ENCODE measurements at places on chromosomes 13 and 19. TPM values are rescaled to one million over a fixed set of nuclear protein-coding genes. Genes with fewer than 3 reads are reported as not detected.
A peak's percentile ranks its signal among the peaks of the same experiment; 100 is the strongest.

DNA sequence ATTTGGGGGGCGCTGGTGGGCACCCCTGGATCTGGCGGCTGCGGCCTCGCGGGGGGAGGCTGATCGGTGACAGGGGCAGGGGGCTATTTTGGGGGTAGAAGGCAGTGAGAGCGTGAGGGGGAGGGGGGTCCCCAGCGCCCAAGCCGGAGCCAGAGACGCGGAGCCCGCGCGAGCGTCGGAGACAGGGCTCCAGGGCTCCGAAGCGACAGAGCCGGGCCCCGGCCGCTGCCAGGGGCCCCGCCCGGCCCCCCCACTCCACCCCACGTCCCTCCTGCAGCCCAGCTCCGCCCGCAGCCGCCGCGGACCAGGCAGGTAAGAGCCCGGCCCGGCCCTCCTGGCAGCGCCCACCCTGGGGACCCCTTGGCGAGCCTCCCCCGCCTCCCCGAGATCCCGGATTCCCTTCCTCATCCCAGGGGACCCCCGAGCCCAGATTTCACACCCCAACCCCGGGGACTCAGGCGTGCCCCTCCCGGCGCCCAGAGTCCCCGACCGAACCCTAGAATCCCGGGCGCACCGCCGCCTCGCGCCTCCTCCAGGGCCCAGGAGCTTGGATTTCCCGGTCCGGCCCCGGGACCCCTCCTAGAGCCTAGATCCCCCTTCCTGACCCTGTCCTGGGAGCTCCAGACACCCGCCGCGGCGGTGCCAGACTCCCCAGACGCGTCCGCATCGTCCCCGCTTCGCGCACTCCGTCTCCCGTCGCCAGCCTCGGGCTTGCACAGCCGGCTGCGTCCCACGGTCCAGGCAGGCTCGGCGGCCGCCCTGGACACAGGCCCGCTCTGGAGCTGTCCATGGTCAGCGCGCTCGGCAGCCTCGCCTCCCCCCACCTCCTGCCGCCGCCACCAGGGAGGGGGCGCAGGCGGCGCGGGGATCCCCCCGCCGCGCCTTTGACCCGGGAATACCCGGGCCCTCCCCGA lies at the start of gene PPFIA3:
Gene PPFIA3, plus strand, starts transcription at position 134 of the 914 bp plus-strand sequence. CDS start 8,330 bp downstream, outside the sequence.
- no peak for DNase-seq

- DNase-seq, result peak; percentile 27
Observed at GRCh38 chr19:43625918-43626579, 6.6 kb upstream of the ZNF428 start.

DNA sequence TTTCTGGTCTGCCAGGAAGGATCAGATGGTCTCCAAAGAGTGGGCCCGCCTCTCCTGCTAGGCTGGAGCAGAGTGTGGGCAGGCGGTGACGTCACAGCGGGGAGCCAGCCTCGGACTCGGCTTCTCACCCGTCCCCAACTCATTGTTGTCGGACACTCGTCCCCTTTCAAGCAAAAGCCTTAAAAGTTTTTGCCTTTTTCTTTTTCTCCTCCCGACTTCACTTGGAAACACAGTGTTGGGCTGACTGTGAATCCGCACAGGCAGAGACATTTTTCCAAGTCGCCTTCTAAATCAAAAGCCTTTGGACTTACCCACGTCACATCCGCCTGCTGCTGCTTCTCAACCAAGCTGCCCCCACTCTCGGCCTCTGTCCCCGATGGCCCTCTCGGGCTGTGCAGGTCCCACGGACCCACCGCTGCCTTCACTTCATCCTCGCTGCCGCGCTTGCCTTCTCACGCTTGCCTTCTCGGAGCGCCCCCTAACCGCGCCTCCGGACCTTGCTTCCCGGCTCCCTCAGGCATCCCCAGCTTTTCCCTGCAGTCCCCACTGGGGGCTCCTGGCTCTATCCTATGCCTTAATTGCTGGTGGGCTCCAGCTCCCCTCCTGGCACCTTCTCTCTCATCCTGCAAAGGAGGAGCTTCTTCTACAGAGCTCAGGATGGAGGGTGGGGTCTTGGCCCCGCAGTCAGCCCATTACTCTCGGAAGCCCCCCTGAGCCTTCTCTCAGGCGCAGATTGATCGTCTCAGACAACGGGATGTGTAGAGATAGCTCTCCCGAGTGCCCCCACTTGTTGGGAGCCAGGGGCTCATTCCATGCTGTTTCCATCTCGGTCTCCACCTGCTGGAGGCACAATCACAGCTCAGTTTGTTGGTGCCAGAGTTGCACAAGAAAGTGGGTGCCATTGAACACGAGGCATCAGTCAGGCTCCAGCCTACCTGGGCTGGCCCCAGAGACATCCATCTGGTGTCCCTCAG lies 3.9 kb upstream of the ZNF135 start:
- DNase-seq, result no peak

DNA sequence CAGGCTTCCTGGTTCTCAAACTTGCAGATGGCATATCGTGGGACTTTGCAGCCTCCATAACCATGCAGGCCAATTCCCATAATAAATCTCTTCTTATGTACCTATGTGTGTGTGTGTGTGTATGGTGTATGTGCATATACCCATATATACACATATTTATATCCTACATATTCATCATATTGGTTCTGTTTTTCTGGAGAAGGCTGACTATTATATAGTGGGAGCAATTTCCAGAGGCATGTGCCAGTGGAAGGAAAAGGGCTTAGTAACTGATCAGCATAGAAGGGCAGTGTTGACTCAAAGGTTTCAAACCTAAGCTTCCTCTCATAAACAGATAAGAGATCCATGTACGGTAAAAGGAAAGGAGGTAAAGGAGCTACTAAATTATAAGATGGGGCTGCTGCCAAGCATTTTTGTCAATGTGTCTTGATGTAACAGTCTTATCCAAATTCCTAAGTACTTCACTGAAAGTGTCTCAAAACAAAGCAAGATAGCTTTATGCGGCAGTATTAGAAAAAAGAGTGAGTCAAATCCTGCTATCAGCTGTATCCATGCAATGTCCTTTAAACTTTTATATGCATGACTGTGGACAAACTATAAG lies 432.1 kb downstream of the TBC1D4 start:
- DNase-seq, result no peak

GRCh38 chr13:27404680-27405079 lies 19.7 kb upstream of the GTF3A start:
- DNase-seq, result no peak

CELF5 gene
- 0.29 TPM for total RNA-seq

FIZ1 gene
- 19.8 TPM for total RNA-seq

CCDC159 gene
- 8.3 TPM for total RNA-seq

GRCh38 chr13:29396446-29396845 lies 199.0 kb downstream of the SLC7A1 start:
- DNase-seq, result no peak

GRCh38 chr13:59601993-59602392 lies 561.7 kb downstream of the DIAPH3 start:
- DNase-seq, result no peak

STXBP2 gene
- 73.3 TPM for total RNA-seq

- peak; percentile 64 for DNase-seq
Observed at GRCh38 chr19:7534531-7535046, 928 bp upstream of the PNPLA6 start.

DNA sequence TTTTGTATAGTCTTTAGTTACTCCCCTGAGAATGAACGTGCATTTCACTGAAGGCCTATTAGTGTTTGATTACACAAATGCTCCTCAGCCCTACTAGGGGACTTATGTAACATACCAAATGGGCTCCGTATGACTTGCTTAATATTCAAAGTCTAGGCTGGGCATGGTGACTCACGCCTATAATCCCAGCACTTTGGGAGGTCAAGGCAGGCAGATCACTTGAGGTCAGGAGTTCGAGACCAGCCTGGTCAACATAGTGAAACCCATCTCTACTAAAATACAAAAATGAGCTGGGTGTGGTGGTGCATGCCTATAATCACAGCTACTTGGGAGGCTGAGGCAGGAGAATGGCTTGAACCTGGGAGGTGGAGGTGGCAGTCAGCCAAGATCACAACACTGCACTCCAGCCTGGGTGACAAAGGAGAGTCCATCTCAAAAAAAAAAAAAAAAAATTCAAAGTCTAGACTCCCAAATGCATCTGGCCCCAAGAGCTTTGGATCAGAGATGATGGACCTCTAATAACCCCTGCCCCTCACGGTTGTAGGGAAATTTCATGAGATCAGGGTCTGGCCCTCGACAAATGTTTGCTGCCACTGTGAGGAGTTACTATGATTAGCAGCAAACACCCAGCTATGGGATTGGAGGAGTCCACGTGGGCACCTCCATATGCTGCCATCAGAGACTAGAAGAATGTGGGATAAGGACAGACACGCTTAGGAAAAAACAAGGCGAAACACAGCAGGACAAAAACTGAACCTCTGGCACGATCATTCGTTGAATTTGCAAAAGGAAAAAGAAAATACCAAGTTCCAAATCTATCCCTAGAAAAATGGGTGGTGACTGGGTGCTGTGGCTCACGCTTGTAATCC lies 4.6 kb downstream of the FBXO17 start:
- DNase-seq, result no peak

HCST gene
- total RNA-seq, result 53.8 TPM

DNA sequence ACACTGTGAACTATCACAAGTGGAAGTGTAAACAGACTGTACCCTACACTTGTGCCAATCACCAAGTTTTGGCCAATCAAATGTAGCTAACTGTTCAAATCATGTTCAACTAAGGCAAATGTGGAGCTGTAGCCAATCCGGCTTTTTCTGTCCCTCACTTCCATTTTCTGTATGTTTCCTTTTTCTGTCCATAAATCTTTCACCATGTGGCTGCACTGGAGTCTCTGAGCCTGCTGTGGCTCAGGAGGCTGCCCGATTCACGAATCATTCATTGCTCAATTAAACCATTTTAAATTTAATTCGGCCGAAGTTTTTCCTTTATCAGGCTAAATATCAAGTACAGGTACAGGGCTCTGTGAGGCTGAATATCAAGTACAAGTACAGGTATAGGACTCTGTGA lies 216.5 kb downstream of the RFC3 start:
- DNase-seq, result no peak

DNA sequence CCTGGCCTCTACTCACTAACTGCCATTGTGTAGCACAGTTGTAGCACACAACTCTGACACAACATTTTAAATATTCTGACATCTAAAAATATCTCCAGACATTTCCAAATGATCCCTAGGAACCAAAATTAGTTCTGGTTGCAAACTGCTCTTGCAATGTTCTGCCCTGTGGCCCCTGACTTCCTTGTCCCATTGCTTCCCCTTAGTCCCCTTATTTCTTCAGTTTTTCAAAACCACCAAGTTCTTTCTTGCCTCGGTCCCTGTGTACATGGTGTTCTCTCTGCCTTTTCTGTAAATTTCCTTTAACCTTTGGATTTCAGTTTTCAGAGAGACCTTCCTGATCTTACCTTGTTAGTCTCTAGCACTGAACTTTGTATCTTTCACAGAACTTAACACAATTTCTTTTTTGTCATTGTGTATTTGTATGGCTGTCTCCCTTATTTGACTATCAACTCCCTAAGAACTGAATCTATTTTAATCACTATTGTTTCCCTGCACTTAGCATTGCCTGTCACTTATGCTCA lies 87.6 kb upstream of the MLNR start:
- no peak for DNase-seq

DNAJC15 gene
- total RNA-seq, result 13.6 TPM

- DNase-seq, result no peak
Observed at GRCh38 chr19:31037286-31037980, 311.8 kb downstream of the TSHZ3 start.

GPR18 gene
- 16.9 TPM for total RNA-seq

GRCh38 chr19:10006335-10006708 lies 4.0 kb downstream of the COL5A3 start:
- no peak for DNase-seq

- no peak for DNase-seq
Observed at GRCh38 chr19:38035515-38036495, 128.8 kb downstream of the SIPA1L3 start.

NLRP7 gene
- total RNA-seq, result not detected

GRCh38 chr13:19072543-19072942 lies 109.1 kb downstream of the TUBA3C start:
- DNase-seq, result no peak

GRCh38 chr13:79880818-79881217 lies 399.9 kb downstream of the NDFIP2 start:
- DNase-seq, result no peak

ANGPTL4 gene
- total RNA-seq, result 1.9 TPM

- no peak for DNase-seq
Observed at GRCh38 chr19:46739290-46739771, 6.5 kb upstream of the FKRP start.

DNA sequence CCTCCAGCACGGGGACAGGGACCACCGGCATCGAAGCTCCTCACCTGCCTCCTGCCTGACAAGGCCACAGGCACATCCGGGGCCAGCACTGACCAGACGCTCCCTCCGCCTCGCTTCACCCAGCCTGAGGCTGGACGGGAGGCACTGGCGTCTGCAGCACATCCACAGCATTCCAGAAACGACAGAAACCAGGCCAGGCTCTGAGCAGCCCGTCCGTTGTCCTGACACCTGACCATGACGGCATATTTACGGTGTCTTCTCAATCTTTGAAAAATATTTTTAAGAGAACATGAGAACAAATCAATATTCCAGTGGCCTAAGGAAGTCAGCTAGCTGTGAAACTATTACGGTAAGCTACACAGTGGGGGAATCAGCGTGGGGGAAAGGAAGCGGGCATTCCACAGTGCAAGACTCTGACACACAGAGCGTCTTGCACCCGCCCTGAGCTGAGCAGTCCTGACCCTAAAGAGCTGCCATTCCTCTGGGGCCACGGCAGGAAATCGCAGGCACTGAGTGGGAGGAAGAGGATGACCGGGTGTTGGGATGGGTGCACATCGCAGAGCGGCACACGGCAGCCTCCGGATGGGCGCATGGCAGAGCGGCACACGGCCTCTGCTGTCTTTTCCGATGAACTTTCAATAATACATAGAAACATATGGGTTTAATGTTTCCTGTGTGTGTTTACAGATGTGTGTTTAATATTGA lies 26.8 kb downstream of the RASA3 start:
- DNase-seq, result no peak

SIGLEC8 gene
- not detected for total RNA-seq

VSTM1 gene
- total RNA-seq, result not detected

GRCh38 chr13:68850160-68850559 lies 1257.5 kb upstream of the ATXN8OS start:
- no peak for DNase-seq

DNA sequence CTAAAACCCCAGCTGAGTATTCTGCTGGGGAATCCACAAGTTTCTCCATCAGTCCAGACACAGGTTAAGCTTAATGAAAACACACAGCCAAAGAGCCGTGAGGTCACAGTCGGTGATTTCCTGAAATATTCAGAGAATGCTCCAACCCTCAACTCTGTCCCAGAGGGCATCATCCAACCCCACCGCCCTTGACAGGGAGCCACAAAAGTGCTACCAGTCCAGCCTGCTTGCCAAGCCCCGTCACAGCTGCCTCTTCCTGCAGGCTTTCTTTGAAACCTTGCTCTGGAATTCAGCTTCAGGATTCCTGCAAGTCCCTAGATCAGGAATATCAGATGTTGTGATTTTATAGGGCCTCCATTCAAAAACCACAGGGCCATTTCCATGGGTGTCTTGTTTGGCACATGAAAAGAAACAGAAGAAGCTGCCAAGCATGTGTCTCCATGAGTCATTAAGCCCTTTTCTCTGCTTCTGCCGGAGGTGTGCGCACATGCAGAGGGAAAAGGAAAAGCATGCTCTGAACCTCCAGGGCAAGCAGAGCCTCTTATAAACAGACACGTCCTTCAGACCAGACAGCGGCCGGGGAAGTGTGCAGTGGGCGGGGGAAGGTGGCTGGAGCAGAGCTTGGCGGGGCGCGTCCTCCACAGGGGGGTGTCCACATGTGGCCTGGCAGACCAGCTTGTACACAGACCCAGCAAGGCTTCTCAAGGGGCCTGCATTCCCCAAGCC lies 164.7 kb downstream of the KATNAL1 start:
- no peak for DNase-seq

CBY2 gene
- not detected for total RNA-seq

- no peak for DNase-seq
Observed at GRCh38 chr13:113669755-113670341, 2.8 kb downstream of the GRK1 start.

GRCh38 chr13:70668983-70669382 lies 560.7 kb upstream of the KLHL1 start:
- no peak for DNase-seq

Measured in activated naive CD8-positive, alpha-beta T cell treated with anti-CD3 and anti-CD28 coated beads for 36 hours (primary cell).